Stimulated activated CD4-positive, alpha-beta T cell treated with anti-CD3 and anti-CD28 coated beads, Interleukin-1b, Interleukin-23, amount 100 ng/mL, for 1 hour (primary cell): ENCODE measurements at places on chromosomes 16 and 17.

DNA sequence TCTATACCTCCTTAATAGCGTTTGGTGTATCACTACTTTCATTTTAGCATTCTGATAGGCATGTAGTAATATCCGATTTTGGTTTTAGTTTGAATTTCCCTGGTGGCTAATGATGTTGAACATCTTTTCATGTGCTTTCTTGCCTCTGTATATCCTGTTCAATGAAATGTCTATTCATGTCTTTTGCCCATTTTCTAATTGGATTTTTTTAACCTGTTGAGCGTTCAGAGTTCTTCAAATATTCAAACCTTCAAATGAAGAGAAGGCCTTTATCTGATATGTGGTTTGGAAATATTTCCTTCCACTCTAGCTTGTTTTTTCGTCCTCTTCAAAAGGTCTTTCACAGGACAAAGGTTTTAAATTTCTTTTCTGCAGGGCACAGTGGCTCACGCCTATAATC is 2.4 kb upstream of the NME1 start:
- DNase-seq = no peak

GRCh38 chr17:3935140-3935542 is 18.9 kb upstream of the P2RX1 start:
- no peak for DNase-seq

- DNase-seq = no peak
Measured at GRCh38 chr16:80390871-80391489, 149.8 kb upstream of the DYNLRB2 start.

GRCh38 chr16:57041182-57042156 is 50.9 kb upstream of the CPNE2 start:
- peak; percentile 61 for DNase-seq

DNA sequence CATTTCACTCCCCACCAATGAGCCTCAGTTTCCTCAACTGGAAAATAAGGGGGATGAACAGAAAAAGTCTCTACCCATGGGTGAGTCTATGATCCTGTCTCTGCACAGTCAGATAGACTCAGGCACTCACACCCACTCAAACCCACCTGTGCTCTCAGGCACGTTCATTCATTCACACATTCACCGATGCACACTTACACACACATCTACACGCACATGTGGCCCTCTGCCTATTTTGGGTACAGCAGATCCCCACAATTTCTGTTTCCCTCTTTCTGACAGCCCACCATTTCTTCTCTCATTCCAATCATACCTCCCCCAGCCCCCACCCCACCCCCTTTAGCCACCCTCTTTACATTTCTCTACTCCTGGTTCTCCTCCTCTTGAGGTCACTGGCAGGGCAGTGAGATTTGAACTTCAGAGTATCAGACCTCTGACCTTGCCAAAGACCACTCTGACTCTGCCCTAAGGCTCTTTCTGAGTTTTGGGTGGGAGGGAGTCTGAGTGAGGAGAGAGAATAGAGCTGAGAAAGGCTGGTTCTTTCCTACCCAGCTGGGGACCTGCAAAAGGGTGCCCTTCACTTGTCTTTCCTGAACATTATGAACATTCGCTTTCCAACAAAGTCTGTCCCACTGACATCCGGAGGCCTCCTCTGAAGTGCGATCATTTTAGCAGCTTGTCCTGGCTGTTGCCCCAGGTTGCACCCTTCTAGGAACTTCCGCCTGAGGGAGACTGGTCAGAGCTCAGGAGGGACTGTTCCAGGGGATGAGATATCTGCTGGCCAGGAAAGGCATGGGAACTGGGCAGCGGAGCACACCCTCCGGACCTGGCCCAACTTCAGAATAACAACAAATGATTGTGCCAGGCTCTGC is 10.1 kb upstream of the COL1A1 start:
- DNase-seq = no peak
